ENCODE measurements at places on chromosomes 2 and 18.

DNA sequence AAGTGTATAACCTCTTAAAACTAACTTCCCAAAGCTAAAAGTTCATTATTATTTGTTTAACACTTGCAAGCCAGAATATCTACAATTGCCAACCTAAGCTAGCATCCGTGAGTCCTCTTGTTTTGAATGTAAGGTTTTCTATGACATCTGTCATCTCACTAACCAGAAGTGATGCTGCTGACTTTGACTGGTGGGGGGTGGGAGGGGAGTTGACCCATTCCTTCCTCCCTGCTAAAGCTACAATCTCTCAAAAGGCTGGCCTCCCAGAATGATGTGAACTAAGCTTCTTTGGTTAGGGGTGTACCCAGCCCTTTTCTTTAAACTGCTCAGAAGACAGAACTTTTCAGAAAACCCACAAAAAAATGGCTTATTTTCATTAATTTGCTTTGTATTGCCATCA, 280.6 kb downstream of the ZEB2 start:
- no peak for DNase-seq

DNA sequence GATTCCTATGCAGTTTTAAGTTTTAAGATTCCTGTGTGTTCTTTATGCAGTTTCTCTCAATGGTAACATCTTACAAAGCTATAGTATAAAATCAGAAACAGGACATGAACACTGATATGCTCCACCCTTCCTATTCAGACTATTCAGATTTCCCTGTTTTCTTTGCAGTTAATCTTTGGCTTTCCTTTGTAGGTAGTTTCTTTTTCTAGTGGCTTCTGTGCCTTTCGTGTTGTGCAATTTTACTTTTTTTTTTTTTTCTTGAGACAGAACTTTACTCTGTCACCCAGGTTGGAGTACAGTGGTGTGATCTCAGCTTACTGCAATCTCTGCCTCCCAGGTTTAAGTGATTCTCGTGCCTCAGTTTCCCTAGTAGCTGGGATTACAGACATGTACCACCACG, 94.9 kb upstream of the RNU4ATAC start:
- DNase-seq: no peak

DNA sequence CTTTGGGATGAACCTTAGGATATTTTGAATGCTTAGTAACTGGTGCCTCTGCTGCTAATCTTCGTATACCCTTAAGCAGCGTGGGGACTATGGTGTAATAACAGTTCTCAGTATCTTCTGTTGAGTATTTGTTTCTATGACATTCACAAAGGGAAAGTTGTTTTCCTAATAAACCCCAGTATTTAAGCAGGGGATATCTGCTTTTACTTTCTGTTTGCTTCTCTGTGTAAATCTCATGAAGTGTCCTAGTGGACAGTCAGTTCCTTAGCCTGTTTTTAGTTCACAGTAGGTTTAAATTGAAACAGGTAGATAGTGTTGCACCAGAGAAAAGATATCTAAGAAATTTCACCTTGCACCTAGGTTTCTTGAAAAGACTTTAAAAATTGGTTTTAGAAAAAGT, 14.9 kb downstream of the KIAA1328 start:
- DNase-seq: no peak

DNA sequence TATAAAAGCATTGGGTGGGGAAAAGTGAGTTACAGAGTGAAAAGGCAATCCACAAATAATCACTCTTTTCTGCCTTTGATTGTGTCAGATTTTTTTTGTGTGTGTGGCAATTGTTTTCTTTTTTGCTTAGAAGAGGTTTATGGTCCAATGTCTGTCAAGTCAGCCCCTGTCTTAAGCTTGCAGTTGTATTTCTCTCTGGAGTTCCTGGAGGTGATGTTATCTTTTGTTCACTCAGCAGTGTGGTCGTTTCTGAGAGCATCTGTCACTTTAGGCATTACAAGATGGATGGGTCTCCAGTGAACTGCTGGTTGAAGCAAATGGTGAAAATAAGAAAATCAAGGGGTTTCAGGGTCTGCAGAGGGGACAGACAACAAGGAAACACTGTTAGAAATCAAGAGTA, 121.3 kb downstream of the GREB1L start:
- DNase-seq: no peak

DNA sequence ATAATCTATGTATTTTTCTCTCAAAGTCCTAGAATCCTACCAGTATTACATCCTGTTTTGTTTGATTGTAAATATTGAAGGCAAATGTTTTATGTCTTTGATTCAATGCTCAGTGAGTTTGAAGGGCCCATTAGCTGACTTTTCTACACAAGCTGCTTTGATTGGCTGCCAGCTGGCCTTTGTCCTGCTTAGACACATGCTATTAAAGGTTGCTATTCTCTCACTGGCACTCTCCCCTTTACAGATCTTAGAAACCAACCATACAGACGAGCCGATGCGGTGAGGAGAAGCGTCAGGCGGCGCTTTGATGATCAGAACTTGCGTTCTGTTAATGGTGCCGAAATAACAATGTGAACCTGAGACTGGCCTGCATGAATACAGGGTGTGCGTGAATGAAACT, 69.7 kb downstream of the PRPF40A start:
- DNase-seq: no peak

DNA sequence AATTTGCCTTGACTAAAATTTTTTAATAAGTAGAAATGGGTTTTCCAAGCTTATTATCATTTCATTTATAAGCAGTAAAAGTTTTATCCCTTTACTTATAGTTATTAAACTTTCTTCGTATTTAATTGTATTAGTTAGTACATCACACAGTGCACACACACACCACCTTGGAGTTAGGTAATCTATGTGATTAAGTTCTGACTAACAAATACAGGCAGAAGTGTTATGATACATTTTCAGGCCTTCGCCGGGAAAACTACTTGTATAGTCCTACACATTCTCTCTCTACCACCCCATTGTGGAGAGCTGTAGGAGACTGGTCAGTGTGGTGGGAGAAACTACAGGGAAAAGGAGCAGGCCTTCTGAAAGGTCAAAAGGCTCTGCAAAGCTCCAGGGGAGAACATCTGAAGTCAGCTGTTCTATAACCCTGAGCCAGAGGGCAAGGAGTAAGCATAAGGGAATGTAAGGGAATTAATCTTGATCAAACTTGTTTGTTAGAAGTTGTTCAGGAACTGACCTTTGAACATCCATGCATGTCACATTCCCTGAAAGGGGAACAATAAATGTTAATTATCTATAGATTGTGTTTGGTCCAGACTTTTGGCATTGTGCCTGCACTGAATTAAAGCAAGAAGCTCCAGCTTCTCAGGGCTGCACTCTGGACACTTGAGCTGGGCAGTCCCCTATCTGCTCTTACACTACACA, 231.7 kb downstream of the FSIP2 start:
- DNase-seq: no peak

DNA sequence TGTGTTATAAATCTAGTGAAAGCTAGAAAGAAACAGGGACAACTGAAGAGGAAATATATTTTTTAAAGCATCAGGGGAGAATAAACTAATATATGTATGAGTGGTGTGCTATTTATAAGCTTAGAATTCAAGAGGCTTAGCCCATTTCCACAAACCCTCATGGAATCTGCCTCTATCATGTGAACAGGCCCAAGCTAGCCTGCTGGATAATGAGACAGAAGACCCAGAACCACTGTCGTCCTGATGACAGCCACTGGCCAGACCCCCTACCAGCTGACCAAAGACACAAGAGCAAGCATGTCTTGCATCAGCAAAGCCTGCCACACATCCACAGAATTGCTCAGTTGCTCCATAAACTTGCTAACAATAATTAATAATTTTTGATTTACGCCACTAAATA, 382.3 kb upstream of the NXPH2 start:
- no peak for DNase-seq

GRCh38 chr2:21037671-21038108, 6.2 kb downstream of the APOB start:
- no peak for DNase-seq

GRCh38 chr2:134327367-134327766, 73.5 kb downstream of the MGAT5 start:
- no peak for DNase-seq

DNA sequence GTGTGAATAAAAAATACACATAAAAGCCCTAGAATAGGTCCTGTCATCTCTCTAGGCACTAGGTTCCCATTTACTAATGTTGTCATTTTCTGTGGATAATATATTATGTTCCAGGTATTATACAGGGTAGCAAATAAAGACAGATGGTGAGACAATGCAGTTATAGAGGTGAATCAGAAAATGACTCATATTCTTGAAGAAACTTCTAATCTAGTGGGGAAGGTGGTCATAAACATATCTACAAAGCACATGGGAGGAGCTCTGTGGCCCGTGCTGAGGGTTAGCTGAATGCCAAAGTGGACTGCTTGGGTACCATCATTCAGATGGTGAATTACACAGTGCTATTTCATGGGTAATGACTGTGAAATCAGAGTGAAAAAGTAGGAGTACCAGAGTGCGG, 700.9 kb downstream of the ERBB4 start:
- no peak for DNase-seq

DNA sequence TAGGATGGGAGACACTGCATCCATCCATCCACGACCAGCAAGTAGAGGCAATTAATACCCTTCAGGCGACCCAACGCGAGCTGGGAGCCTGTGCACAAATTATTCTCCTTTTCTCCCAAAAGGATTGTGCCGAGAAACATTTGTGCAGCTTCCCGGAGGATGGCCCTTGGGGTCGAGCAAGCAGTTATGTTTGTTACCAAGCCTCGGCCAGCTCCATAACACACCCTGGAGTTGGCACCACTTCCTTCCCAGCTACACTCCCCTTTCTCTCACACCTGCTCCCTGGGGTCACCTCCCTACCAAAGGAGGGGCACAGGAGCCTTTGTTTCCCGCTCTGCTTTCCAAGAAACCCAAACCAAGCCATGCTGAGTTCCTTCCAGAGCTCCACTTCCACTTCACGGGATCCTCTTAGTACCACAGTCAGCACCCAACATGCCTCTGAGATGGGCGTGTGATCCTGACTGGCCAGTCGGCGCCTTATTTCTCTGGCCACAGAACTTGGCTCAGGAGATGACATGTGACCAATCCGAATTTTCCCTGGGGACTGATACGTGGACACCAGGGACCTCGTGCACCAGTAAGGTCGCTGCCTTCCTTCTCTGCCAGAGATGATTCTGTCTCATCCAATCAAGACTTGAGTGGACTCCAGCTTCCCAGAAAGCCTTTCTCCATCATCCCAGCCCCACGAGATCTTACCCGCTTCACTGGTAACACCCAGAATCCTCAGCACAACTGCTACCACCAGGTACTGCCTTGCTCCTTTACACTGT, 28.5 kb downstream of the GPR55 start:
- DNase-seq: no peak

DNA sequence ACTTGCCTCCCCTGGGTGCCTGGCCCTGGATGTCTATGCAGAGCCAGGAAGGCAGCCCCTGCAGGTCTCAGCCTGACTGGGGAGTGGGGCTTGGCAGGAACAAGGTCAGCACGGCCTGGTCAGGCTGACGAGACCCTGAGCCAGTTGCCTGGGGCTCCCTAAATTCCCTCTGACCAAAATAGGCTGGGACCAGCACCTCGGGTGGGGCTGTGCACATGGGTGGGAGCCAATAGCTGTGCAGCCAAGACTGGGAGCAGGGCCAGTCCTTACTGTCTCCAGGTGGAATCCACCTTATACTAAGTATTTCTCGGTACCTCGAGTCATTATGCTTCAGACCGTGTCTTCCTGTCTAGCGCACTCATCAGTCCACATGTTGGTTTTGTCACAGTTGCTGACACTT, 11.4 kb upstream of the IL1R2 start:
- DNase-seq: no peak

DNA sequence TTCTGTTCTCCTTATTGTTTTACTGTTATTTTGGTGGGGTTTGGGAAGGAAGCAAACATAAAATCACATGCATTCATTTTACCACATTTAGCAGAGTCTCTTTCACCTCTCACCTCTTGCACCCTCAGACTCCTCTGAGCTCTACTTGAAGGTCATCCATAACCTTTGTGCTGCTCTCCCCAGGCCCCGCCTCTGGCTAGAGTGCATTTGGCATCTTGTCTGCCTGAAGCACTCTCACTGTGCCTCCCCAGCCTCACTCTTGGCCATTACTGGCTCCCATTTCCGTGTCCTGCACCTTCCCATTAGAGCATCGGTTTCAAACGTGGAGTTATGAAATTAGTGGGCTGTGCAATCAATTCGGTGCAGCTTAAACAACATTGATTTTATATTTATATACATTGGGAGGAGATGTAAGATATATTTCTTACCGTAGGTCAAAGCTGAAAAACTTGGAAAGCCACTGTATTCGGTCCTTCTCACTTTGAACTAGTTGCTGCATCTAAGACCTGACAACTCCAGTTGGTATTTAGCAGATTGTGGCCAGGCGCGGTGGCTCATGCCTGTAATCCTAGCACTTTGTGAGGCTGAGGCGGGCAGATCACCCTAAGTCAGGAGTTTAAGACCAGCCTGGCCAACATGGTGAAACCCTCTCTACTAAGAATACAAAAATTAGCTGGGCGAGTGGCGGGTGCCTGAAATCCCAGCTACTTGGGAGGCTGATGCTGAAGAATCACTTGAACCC, 6.9 kb upstream of the ZFAND2B start:
- DNase-seq: no peak

DNA sequence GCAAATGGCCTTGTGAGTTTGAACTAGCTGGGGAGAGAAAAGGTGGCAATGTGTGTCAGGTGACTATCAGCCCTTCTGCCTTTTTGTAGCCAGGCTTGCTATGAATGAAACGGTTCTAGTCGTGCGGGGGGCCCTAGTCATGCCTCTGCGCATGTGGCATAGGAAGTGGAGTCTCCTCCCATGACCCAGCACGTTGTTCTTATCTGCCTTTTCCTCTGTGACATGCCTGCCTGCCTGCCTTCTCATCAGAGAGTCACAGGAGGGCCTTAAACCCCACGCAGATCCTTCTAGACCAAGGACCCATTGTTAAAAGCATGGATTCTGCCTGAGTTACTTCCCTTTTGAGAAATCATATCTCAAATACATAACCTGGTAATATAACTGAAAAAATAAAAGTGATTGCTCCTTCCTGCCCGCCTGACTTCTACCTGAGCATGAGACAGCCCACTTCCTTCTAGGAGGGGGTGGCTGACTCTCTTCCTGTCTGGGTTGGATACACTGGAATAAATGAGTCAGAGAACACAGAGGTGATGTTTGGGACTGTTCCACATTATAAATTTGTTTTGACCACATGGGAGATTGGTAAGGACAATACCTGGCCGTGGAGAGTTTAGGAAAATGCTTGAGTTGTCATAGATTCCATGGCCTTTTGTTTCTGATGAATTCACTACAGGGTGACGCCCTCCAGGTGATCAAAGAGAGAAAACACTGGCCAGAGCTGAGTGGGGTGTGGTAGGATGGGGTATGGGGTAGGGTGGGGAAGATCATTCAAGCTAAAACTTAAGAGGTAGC, 49.8 kb downstream of the FBLN7 start:
- DNase-seq: no peak

GRCh38 chr2:186946896-186947467, 98.0 kb upstream of the ZSWIM2 start:
- no peak for DNase-seq

- no peak for DNase-seq
Measured at GRCh38 chr2:32882816-32883810, 63.6 kb upstream of the LTBP1 start.

GRCh38 chr2:217513258-217513657, 489.5 kb downstream of the TNS1 start:
- DNase-seq: no peak

- no peak for DNase-seq
Measured at GRCh38 chr18:34647251-34647650, 62.8 kb upstream of the DTNA start.

Data from stimulated activated CD8-positive, alpha-beta memory T cell treated with anti-CD3 and anti-CD28 coated beads, Interleukin-15, amount 100 ng/mL, for 24 hours (primary cell).